GM04503 (cell line): ENCODE measurements at places on chromosomes 4 and X.

DNA sequence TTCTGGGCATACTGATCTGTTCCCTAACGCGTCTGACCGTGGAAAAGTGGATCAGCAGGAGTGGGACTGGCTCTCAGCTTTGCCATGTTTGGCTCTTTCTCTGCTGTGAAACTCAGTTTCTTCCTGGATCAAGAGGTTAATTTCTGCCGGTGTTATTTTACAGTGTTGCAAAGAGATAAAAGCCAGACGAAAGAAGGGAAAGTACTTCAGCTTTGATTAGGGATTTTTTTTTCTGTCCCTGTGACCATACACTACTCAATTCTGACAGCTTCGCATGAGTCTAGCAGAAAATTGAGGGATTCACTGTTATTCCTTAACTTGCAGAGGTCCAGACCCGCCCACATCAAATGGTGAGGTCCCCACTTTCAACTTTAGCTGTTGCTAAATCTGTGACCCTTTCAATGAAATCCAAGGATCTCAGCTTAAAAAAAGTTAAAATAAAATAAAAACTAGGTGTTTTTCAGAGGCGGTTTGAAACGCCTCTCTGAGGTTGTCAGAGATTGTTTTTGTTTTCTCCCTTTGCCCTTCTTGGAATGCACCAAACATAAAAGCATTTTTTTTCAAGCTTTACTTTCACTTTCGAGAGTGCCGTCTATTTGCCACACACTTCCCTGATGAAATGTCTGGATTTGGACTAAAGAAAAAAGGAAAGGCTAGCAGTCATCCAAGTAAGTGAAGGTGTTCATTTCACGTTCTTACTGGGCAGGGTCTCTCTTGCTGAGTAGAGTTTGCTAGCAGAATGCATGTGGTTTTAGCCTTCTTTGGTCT lies at the start of gene TLR3:
Gene TLR3, plus strand, starts transcription at position 576 of the 768 bp plus-strand sequence. CDS start 7,464 bp downstream, outside the sequence.
- no peak for DNase-seq

- DNase-seq, result no peak
Observed at GRCh38 chrX:15909605-15910004, 55.0 kb upstream of the AP1S2 start.

DNA sequence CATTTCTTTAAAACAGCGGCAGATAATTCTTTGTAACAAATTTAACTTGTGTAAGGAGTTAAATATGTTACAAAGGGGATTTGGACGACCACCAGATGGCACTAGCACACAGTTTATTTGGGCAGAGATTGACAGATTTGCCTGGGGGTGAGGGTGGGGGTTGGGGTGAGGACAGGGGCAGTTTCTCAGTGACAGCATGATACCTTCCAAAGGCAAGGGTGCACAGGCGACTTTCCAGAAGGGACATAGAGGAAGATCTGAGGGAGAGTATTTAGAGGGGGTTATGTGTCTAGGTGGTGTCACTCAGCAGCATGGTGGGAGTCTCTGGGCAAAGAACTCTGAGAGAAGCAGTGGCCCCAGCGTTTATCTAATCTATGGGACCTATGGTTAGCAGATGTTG lies 9.6 kb upstream of the TMA16 start:
- DNase-seq, result no peak

DNA sequence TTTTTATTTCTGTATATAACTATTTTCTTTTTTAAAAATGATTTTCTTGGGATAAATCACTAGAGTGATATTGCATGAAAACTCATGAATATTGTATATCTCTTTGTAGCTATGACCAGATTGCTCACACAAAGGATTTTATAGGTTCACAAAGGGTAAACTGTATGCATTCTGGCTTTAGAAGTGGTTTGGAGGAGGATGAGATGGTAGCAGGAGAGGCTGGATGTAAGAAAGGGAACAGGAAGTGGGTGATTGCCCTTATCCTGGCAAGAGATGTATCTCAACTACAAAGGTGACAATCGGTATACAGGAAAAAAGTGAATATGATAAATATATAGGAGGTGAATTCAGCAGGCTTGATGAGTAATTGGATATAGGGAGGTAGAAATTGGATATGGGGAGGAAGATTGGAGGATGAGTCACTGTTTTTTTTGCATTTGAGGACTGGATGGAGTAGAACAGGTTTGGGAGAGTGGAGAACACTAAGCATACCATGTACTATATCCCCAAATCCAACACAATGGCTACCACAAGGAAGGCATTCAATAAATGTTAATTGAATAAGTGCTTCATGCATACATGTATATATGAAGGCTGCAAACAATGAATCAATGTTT lies 9.9 kb downstream of the FGG start:
- no peak for DNase-seq

GRCh38 chrX:6526564-6527136 lies 8.3 kb downstream of the VCX3A start:
- no peak for DNase-seq

DNA sequence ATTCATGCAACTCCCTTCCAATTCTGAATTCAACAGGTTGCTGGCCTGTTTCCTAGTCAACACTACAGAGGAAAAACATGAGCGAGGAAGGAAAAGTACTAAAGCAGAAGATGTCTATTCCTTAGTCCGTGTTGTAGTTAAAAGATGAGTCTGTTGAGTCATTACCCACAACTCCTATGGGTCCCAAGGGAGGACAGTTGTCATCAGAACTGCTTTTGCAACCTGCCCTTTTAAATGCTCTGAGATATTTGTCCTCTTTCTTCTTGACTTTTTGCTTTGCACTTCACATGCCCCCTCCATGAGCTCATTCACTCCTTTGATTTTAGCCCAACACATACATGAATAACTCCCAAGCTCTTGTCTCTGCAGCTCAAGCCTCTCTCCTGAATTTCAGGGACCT lies 119.2 kb downstream of the CORIN start:
- DNase-seq, result no peak
